ENCODE measurements at places on chromosomes 16 and 17. TPM values are rescaled to one million over a fixed set of nuclear protein-coding genes. Genes with fewer than 3 reads are reported as not detected.

TBCD gene
- total RNA-seq = 24.9 TPM

TSPOAP1 gene
- total RNA-seq = 4.0 TPM

KRTAP4-6 gene
- not detected for total RNA-seq

HAGHL gene
- 14.1 TPM for total RNA-seq

ZFP3 gene
- total RNA-seq = 3.1 TPM

CEP295NL gene
- total RNA-seq = 2.3 TPM

NGFR gene
- total RNA-seq = under 0.01 TPM

TMC7 gene
- total RNA-seq = 0.51 TPM

RHBDL3 gene
- 0.17 TPM for total RNA-seq

ZNF276 gene
- total RNA-seq = 12.7 TPM

PROCA1 gene
- total RNA-seq = 2.6 TPM

CHAD gene
- total RNA-seq = not detected

MYH3 gene
- total RNA-seq = 0.50 TPM

GRIN2A gene
- total RNA-seq = under 0.01 TPM

Data from fibroblast of lung (primary cell).